M059J (cell line): ENCODE measurements at places on chromosomes 7 and 10.
A peak's percentile ranks its signal among the peaks of the same experiment; 100 is the strongest.

- no peak for DNase-seq
These were observed 66.5 kb downstream of the MAP3K8 start for GRCh38 chr10:30500534-30500933.

GRCh38 chr7:34357946-34358345 lies 300.1 kb upstream of the NPSR1 start:
- DNase-seq: no peak

DNA sequence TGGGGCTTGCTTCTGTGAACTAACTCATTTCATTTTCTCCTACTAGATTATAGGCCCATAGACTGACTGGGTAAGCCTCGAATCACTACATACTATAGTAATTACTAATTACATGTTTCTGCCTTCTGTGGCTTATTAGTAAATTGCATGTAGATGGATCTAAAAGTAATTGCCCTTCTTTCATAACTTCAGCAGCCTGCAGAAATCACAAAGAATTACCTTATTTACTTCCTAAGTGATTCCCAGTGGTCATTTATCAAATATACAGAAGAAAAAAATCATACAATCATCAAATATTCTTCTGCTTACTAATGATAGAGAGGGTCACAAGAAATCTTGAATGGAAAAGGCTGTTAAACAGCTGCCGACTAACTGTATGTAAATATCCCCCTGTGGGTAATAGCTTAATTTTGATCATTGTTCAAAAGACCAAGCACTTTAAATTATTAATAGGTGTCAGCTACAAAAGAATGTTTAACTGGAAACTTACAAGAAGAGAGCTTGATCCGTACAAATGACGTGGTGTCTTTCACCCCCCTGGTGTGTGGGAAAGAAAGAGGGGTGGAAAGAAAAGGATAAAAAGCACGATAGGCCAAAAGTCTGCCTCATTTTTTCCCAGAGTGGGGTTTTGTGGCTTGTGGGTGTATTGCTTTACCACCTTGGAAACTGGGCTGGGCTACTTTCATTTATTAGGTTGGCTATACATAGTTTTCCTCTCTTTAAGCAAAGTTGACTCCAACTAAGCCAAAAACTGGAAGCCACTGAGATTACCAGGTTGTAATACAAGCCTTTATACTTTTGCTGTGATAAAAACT lies 361.8 kb upstream of the ZMIZ1 start:
- DNase-seq: no peak

- DNase-seq: no peak
These were observed 72.9 kb upstream of the SKAP2 start for GRCh38 chr7:26937306-26937705.

DNA sequence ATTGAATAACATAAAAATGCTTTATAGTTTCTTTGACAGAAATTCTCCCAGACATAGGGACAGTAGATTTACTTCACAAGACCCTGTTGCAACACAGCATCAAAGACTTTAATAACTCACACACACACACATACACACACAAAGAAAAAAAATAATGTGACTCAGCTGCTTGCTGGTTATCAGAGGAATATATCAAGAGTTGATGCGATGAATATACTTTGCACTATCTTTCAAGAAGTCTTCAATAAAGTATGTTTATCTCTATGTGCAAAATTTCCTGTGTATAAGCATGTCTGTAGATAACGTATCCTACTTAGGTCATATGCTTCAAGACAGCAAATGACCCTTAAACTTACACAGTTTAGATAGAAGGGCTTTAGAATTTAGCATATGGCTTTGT lies 243.1 kb downstream of the ARL4A start:
- DNase-seq: no peak

DNA sequence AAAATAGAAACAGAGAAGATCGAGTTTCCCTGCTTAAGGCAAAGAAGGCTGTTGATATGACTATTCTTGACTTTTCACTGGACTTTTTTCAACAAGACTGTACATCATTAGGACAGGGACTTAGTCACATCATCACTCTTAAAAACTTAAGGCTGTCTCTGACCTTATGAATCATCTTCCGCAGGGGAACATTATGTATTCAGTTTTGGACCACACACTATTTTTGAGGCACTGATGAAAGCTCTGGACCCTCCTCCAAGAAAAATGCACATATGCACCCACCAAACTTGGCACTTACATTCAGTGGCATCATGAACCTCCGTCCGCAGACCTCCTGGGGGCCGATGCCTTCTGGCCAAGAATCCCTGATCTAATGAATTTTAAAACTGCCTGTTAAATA lies 96.4 kb downstream of the CALD1 start:
- DNase-seq: peak; percentile 60

GRCh38 chr10:123561141-123561440 lies 105.1 kb upstream of the GPR26 start:
- DNase-seq: no peak

GRCh38 chr10:132619927-132620326 lies 82.3 kb downstream of the INPP5A start:
- DNase-seq: no peak

DNA sequence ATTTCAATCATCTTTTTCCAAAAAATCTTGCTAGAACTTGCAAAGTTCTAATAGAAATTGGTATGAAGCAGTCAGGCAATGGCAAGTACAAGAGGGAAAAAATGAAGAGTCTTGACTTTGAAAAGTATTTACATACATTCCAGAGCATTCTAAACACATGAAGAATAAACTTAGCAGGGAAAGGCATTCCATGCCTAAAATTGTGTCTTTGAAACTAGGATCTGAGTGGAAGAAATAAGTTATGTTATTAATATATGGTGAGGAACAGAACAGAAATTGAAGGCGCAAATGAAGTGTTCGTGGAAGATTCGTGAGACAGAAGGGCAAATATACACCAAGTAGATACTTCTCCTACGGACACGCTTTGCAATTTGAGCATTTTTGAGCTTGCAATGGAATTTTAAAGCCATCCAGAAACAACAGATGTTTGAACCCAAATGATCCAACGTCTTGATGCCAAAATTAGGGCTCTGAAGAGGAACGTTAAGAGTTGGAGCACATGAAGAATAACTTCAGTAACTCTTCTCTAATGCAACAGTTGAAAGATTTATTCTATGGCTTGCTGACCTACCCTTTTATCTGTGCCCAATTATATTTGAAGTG lies 40.6 kb upstream of the SEPTIN7 start:
- no peak for DNase-seq

- no peak for DNase-seq
These were observed 9.4 kb downstream of the UBE2H start for GRCh38 chr7:129943352-129943751.

DNA sequence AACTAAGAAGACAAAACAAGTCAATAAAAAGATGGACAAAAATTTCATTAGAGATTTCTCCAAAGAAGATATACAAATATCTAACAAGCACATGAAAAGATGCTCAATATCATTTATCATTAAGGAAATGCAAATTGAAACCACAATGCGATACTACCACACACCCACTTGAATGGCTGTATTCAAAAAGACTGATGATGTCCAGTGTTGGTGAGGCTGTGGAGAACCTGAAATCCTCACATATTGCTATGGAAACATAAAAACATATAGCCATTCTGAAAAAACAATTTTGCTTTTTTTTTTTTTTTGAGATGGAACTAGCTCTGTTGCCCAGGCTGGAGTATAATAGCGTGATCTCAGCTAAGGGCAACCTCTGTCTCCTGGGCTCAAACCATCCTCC lies 124.1 kb upstream of the LAMB4 start:
- no peak for DNase-seq

GRCh38 chr7:5598261-5598761 lies 174.7 kb upstream of the TNRC18 start:
- no peak for DNase-seq

GRCh38 chr7:25305831-25306230 lies 77.5 kb upstream of the NPVF start:
- DNase-seq: no peak

GRCh38 chr7:151018421-151019129 lies 5.7 kb downstream of the ATG9B start:
- DNase-seq: no peak

- no peak for DNase-seq
These were observed 10.0 kb downstream of the SFTPD start for GRCh38 chr10:79938728-79939406.

- no peak for DNase-seq
These were observed 193.9 kb upstream of the PHF14 start for GRCh38 chr7:10779465-10780399.

- no peak for DNase-seq
These were observed 393.5 kb downstream of the GFRA1 start for GRCh38 chr10:115879372-115880089.

- DNase-seq: no peak
These were observed 808.7 kb upstream of the AUTS2 start for GRCh38 chr7:68789597-68789996.

GRCh38 chr10:117275121-117275520 lies 34.2 kb downstream of the SLC18A2 start:
- no peak for DNase-seq

DNA sequence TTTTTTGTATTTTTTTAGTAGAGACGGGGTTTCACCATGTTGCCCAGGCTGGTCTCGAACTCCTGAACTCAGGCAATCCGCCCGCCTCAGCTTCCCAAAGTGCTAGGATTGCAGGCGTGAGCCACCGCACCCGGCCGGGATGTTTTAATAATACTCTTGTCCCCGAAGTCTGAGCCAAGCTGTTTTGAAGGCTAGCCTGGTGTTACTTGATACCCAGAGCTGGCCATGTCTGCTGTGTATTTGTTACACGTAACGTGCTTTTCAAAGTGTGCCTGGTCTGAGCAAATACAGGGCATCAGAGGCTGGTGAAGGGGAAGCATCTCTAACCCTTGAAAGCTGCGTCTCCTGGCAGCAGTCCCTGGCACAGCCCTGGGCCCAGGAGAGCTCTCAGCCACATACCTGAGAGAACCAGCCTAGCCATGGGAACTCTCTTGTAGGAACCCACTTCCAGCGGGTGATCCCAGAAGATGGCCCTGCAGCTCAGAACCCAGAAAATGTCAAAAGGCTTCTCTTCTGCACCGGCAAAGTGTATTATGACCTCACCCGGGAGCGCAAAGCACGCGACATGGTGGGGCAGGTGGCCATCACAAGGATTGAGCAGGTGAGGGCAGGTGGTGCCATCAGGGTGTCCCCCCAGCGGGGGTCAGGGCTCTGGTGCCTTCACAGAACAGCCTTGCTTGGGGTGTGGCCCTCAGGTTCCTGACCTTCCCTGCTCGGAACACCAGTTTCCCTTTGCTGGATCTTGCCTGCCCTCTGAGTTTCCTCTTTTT lies 41.7 kb upstream of the ZMIZ2 start:
- no peak for DNase-seq

DNA sequence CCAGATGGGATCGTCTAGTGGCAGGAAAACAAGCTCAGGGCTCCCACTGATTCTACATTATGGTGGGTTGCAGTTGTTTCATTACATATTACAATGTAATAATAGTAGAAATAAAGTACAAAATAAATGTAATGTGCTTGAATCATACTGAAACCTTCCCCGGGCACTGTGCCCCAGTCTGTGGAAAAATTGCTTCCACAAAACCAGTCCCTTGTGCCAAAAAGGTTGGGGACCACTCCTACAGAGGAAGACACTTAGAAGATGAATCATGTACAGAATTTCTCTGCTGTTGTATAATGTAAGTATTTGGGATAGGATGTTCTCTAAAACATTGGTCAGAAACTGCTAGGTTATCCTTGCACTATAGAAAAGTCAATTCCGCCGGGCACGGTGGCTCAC lies 11.3 kb upstream of the PHYH start:
- DNase-seq: no peak

GRCh38 chr7:93332172-93332571 lies 100.0 kb downstream of the VPS50 start:
- no peak for DNase-seq

GRCh38 chr7:157711353-157711888 lies 374.6 kb downstream of the DNAJB6 start:
- DNase-seq: no peak

GRCh38 chr10:48910548-48910947 lies 29.1 kb downstream of the LRRC18 start:
- no peak for DNase-seq
